ENCODE measurements at places on chromosomes 3 and 15.

- DNase-seq: no peak
Observed at GRCh38 chr3:182412066-182412465, 381.2 kb upstream of the ATP11B start.

- DNase-seq: no peak
Observed at GRCh38 chr15:62972814-62973213, 69.7 kb upstream of the TPM1 start.

GRCh38 chr15:45150481-45150880 is 20.7 kb downstream of the DUOX1 start:
- DNase-seq: no peak

DNA sequence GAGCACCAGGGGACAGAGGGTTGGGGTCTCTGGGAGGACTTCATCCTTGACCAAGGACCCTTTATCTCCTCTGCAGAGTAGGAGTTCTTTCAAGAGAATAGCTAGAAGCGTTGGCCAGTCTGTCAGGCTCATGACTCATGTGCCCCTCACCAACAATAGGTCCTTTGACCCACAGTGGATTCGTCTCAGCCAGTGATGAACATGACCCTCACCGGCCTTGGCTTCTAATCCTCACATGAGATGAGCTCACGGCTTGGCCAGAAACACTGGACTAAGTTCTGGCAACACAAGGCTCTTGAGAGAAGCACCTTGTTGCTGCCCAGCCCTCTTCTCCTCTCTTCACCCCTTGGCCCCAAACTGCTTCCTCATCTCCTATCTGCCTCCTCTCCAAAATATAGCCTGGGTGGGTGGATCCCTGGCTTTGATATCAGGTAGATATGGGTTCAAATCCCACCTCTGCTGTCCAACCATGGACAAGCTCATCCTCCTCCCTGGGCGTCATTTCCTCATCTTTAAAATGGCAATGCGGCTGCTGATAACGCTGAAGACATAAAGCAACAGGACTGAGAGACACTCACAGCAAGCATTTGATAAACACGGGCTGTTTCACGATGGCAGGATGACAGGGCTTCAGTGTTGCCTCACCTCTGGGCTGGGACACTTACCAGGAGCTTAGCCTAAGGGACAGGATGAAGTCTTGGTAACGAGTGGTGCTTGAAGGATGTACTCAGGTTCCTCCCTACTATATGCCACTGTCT is 446.7 kb upstream of the PROK2 start:
- no peak for DNase-seq

GRCh38 chr3:73041537-73041936 is 19.9 kb upstream of the EBLN2 start:
- no peak for DNase-seq

DNA sequence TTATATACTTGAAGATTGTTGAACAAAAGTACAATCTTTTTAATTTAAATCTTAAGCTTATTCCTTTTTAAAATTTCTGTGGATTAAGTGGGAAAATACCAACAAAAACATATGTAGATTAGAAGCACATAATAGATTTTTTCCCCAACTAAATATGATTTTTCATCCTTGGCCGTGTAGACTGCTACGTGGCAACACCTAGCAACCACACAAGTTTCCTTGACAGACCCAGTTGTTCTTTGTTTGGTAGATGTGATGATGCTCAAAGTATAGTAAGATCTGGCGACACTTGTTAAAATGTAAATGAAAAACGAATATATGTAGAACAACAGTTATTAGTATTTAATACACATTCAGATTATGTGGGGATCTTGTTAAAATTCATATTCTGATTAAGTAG is 271.0 kb upstream of the ROBO2 start:
- no peak for DNase-seq

- DNase-seq: peak; percentile 44
Observed at GRCh38 chr3:132641837-132642538, 17.6 kb downstream of the ACAD11 start.

DNA sequence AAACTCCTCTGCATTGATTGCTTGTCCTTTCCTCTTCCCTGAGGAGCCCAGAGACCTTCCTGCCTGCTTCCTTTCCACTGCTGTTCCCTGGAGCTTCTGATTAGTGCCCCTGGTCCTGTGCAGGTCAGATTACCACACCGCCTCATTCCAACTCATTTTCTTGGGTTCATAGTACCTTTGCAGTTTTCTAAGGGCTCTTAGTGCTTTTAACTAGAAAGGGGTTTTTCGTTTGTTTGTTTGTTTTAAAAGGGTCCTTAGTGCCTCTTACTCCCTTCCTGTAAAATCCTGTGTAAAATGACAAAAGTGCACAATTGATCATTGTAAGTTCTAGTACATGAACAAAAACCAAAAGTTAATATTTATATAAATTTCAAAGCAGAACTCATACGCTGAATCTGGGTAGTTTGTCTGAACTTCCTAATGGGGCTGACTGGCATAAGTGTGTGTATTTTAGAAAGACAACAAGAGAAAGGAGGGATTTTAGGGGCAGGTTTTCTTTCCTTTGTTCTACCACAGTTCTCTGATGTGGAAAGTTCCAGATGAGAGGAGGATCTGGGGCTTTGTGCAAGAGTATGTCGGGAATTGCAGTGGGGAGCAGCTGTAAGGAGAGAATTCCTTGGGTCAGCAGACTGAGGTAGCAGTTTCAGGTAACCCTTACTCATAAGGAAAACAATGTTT is 30.6 kb downstream of the SNRK start:
- no peak for DNase-seq

DNA sequence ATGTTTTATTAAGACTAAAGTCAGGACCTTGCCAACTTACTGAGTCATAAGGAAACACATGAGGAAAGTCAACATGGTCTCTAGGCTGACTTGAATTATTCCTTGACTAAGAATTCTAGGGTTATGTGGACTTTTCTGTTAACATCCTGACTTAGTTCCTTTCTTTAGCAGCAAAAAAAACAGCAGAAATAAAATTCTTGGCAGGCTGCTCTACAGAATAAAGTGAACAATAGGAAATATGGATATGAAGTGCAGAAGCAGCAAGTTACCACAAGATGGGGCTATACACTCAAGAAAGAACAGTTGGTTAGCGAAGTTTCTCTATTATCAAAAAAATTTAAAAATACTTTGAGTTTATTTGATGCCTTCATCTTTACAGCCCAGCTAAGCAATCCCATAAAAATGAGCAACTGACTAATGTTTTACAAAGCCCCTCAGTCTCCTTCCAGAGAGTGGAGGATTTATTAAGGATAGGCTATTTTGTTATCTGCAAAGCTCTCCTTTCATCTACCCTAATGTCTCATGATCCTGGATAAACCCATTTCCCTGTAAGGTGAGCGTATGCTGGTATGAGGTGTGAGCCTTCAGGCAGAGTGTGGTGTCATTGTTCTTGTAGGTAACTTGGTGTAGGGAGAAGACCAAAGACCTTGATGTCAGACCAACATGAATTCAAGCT is 23.1 kb upstream of the MCCC1 start:
- peak; percentile 56 for DNase-seq

GRCh38 chr3:144187531-144188210 is 216.0 kb downstream of the DIPK2A start:
- DNase-seq: no peak

DNA sequence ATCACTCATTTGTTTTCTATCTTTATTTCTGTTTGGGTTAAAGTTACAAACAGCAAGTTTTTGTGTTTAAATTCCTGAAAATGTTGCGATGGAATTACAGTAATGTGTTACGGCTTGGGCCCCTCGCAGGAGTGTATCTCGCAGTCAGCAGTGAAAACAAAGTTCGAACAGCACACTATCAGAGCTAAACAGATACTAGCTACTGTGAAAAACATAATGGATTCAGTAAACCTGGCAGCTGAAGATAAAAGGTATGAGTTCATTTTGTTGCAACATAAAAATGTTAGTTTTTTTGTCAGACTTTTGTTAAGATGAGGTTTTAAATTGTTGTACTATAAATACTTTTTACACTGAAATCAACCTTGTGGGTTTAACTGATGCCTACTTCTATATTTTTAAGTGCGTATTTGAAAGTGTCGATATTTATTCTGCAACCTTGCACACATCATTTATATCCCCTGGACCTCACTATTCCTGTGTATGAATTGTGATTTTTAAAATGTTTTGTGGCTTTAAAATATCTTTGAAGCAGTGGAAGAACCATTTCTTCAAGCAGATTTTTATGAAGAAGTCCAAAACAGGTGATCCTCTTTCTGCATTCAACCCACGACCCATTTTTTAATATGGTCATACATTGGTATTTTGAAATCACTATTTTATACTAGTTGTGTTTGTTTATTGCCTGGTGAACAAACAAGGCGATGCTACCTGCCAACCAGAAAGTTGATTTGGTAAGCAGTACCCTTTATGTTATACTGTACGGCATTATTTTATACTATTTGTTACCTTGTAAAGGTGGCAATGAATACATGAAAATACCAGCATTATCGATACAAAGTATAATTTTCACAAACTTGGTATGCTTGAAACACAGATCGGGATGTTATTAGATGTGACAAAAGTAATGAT is 27.8 kb downstream of the MFN1 start:
- no peak for DNase-seq

GRCh38 chr3:632571-633170 is 436.1 kb downstream of the CHL1 start:
- peak; percentile 49 for DNase-seq

GRCh38 chr15:57165992-57166391 is 210.3 kb upstream of the CGNL1 start:
- no peak for DNase-seq

Measured in NCI-H748 treated with DMSO at 0.1 percent for 48 hours (cell line).